ENCODE measurements at places on chromosomes 12 and 14.

GRCh38 chr12:41286426-41286825, 98.3 kb downstream of the PDZRN4 start:
- H3K4me1 ChIP-seq = peaks cover 20% of the 10 kb centered on the region
- H3K27ac ChIP-seq = no peak overlapping the region
- H3K4me3 ChIP-seq = no peak overlapping the region

- H3K27me3 ChIP-seq = no peaks in the 10 kb centered on the region
- H3K4me1 ChIP-seq = no peaks in the 10 kb centered on the region
- no peaks in the 10 kb centered on the region for H3K36me3 ChIP-seq
- no peak overlapping the region for H3K4me3 ChIP-seq
- no peak overlapping the region for H3K27ac ChIP-seq
Measured at GRCh38 chr12:114913871-114914801, 230.2 kb upstream of the TBX3 start.

DNA sequence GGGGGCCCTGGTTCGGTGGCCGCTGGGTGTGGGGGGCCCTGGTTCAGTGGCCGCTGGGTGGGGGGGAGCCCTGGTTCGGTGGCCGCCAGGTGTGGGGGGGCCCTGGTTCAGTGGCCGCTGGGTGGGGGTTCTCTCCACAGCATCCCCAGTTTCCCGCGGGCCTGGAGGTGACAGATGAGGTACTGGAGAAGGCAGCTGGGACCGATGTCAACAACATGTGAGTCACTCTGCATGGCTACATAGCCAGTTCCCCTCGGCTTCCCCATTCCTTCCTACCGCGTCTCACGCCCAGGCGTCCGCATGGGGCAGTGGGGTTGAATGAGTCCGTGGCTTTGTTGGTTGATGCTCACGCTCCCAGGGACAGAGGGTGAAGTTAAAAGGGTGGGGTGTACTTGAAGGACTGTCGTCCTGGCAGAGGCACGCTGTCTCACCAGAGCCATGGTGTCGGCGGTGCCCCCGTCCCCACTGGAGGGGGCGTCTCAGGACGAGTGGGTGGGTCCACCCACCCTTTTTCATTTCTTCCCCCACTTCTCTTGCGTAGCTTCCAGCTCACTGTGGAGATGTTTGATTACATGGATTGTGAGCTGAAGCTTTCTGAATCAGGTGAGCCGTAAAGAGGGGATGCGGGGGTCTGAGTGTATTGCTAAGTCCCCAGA, 15.6 kb downstream of the HIP1R start:
- no peaks in the 10 kb centered on the region for H3K36me3 ChIP-seq
- H3K27me3 ChIP-seq = no peaks in the 10 kb centered on the region
- no peak for DNase-seq
- H3K27ac ChIP-seq = no peak overlapping the region
- H3K4me3 ChIP-seq = no peak overlapping the region
- H3K4me1 ChIP-seq = no peaks in the 10 kb centered on the region

DNA sequence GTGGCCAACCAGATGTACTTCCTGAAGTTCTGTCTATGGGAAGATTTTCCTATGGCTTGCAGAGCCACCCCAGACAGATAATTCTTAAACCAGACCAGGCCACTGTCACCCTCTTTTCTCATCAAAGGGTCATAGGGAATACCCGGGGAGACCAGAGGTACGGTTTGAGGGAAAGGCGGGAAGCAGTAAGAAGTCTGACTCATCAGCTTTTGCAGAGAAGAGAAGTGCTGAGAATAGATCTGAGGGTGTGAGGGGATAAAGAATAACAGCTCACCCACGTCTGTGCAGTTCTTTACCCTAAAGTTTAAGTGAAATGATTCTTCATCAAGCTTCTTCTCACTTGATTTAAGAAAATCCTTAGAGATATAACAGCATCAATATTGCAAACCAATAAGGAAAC, 21.3 kb upstream of the POC1B start:
- H3K27me3 ChIP-seq = no peaks in the 10 kb centered on the region
- no peaks in the 10 kb centered on the region for H3K36me3 ChIP-seq
- H3K4me3 ChIP-seq = no peak overlapping the region
- no peak for DNase-seq

DNA sequence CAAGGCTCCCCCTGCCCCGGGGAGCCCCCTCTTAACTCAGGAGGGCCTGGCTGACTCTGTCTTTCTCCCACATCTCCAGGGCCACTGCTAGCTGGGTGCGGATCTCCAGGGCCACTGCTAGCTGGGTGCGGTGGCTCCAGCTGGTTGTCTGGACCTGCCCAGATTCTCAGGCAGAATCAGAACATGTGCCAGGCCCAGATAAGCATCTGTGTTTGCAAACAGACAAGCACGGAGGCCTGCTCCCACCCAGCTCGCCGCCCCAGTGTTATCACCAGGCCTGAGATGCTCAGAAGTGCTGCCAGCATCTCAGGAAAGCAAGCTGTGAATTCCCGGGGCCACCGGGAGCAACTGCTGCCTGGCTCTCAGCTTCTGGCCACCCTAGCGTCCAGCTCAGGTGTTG, 98.4 kb upstream of the FZD10 start:
- no peak overlapping the region for H3K27ac ChIP-seq
- H3K4me1 ChIP-seq = no peaks in the 10 kb centered on the region
- no peaks in the 10 kb centered on the region for H3K27me3 ChIP-seq
- H3K4me3 ChIP-seq = no peak overlapping the region
- H3K36me3 ChIP-seq = no peaks in the 10 kb centered on the region

GRCh38 chr14:68458840-68459469, 333.9 kb downstream of the ZFP36L1 start:
- H3K4me1 ChIP-seq = no peaks in the 10 kb centered on the region
- H3K27me3 ChIP-seq = no peaks in the 10 kb centered on the region
- no peaks in the 10 kb centered on the region for H3K36me3 ChIP-seq
- H3K27ac ChIP-seq = no peak overlapping the region
- no peak overlapping the region for H3K4me3 ChIP-seq

- no peak for DNase-seq
- H3K4me1 ChIP-seq = peaks cover 5% of the 10 kb centered on the region
- no peaks in the 10 kb centered on the region for H3K27me3 ChIP-seq
- no peak overlapping the region for H3K4me3 ChIP-seq
Measured at GRCh38 chr12:57181561-57182155, 34.2 kb upstream of the LRP1-AS start.

DNA sequence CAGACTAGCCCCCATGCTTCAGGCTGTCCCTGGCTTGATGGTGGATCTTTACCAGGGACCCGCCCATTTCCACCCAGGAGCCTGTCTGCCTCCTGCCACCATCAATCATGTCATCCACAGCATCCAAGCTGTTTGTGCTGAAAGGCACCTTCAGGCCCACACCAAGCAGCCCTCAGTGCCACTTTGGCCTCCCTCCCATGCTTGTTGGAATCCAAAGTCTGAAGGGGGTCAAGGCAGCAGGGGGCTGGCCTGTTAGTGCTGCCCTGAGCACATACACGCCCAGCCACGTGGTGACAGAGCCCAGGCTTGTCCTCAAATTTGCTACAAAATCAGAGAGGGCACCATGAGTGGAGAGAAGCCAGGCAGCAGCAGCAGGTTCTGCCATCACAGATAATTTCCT, 1146.8 kb downstream of the FSCB start:
- H3K4me1 ChIP-seq = peaks cover 2% of the 10 kb centered on the region
- H3K36me3 ChIP-seq = no peaks in the 10 kb centered on the region
- DNase-seq = no peak

GRCh38 chr12:129556082-129556481, 347.7 kb downstream of the TMEM132D start:
- no peaks in the 10 kb centered on the region for H3K4me1 ChIP-seq
- no peak overlapping the region for H3K4me3 ChIP-seq

DNA sequence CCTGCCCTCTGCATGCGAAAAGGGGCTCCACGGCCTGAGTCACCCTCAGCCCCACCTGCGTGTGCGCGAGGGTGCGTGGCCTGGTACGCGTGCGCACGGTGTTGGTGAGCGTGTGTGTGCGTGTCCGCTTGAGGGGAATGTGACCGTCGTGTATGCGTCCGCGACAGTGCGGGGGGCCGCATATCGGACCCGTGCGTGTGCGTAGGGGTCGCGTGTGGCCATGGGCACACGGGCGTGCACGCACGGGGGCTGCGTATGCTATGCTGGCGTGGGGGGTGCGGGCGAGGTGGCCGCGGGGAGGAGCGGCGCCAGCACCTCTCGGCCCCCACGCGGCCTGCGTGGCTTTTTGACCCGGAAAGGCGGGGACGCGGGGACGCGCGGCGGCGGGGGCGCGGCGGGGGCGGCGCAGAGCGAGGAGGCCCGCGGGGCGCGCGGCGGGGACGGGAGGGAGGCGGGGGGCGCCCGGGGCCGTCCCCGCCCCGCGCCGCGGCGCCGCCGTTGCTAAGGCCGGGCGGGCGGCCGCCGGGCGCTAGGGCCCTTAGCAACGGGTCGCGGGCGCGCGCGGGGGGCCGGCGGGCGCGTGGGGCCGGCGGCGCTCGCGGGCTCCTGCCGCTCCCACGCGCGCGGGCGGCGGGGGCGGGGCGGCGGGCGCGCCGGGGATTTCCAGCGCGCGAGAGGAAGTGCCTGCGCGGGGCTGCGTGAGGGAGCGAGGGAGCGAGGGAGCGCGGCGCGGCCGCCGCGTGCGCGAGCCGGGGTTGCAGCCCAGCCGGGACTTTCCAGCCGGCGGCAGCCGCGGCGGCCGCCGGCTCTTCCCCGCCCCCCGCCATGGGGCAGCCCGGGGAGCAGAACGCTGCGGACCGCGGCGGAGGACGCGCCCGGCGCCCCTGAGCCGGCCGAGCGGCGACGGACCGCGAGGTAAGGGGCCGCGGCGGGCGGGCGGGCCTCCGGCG, at the start of gene TRAF3:
TSS of gene TRAF3 (plus strand) at position 689 of the 950 bp plus-strand sequence. CDS start 92,753 bp downstream, outside the sequence.
- peak within 1 kb of the TSS; percentile 92 for H3K4me3 ChIP-seq
- peaks cover 61% of the 10 kb centered on the region for H3K4me1 ChIP-seq
- peak; percentile 90 for DNase-seq
- peak within 1 kb of the TSS; percentile 92 for H3K27ac ChIP-seq
- peaks cover 22% of the 10 kb centered on the region for H3K36me3 ChIP-seq
- no peaks in the 10 kb centered on the region for H3K27me3 ChIP-seq

DNA sequence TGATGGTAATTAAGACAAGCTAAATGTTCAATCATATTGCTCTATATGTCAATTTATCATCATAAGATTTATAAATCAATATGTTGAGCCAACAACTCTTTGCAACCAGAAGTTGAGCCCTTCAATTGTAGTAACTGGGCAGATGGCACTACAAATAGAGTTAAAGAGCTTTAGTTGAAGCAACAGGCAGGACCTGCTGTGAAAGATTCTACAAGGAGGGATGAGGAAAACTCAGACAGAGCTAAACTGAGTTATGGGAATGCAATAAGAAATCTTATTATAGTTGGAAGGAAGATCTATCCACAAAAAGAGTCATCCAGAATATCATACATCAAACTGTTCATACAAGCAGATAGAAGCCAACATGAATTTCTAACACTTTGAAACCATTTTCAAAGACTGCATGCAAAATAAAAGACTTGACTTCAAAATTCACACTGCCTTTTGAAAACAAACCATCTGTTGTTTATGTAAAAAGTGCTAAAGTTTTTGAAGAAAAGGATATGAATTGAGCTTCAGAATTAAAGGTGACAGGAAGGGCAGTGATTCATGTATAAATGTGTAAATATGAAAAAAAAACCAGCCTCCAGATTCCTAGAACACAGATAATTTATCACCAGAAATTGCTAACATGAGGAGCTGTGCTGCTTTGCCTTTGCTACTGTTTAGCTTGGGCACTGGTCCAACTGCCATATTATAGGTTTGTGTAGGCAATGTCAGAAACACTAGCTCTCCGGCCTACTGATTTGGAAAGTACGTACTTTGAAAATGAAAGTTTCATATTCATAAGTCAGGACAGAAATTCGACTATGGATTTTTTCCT, 133.2 kb downstream of the SLC35F4 start:
- no peak for DNase-seq
- H3K4me1 ChIP-seq = no peaks in the 10 kb centered on the region
- H3K27me3 ChIP-seq = no peaks in the 10 kb centered on the region
- no peaks in the 10 kb centered on the region for H3K36me3 ChIP-seq
